Camera-type eye (tissue), 1 donor: ENCODE measurements at places on chromosomes 12 and 14. TPM values are rescaled to one million over a fixed set of nuclear protein-coding genes. Genes with fewer than 3 reads are reported as not detected.

Gene TSPAN11
- 15.6 TPM for total RNA-seq

Gene LHX5
- total RNA-seq: not detected

Gene CMA1
- total RNA-seq: not detected

Gene SRGAP1
- total RNA-seq: 13.7 TPM

Gene PTHLH
- 6.7 TPM for total RNA-seq

Gene PLBD1
- total RNA-seq: 13.8 TPM

Gene CLEC2D
- 17.5 TPM for total RNA-seq
